ENCODE measurements at places on chromosomes 2 and 18.

GRCh38 chr18:36564841-36565240 lies 264.0 kb downstream of the TPGS2 start:
- no peak for DNase-seq

- DNase-seq: no peak
These were observed 371.3 kb upstream of the HS6ST1 start for GRCh38 chr2:128689971-128690370.

DNA sequence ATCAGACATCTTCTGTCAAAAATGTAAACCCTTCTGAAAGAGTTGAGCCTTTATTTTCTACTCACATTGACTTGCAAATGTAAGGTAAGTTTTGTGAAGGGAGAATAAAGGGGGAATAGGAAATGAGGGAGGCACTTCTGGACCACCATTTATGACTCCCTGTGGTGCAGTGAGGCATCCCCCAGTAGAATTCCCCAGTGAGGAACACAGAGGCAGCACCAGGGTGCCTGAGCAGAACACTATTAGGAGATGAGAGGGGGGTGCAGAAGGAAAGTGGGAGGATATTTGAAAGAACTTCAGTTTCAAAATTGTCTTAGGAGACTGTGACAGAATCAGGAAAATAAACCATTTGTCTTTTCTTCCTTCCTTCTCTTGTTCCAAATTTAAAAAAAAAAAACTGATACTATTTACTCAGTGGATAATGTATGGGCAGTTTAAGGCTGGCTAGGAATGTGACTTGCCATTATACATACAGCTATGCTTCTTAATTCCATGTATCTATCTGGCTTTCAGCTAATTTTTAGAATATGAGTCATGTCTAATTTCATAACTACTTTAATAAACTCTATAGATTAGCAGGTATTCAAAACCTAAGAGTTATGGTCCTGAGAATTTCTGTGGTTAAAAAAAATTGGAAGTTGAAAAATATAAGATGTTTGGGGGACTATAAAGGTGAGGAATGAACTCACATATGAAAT lies 478.1 kb upstream of the CHAC2 start:
- DNase-seq: no peak

DNA sequence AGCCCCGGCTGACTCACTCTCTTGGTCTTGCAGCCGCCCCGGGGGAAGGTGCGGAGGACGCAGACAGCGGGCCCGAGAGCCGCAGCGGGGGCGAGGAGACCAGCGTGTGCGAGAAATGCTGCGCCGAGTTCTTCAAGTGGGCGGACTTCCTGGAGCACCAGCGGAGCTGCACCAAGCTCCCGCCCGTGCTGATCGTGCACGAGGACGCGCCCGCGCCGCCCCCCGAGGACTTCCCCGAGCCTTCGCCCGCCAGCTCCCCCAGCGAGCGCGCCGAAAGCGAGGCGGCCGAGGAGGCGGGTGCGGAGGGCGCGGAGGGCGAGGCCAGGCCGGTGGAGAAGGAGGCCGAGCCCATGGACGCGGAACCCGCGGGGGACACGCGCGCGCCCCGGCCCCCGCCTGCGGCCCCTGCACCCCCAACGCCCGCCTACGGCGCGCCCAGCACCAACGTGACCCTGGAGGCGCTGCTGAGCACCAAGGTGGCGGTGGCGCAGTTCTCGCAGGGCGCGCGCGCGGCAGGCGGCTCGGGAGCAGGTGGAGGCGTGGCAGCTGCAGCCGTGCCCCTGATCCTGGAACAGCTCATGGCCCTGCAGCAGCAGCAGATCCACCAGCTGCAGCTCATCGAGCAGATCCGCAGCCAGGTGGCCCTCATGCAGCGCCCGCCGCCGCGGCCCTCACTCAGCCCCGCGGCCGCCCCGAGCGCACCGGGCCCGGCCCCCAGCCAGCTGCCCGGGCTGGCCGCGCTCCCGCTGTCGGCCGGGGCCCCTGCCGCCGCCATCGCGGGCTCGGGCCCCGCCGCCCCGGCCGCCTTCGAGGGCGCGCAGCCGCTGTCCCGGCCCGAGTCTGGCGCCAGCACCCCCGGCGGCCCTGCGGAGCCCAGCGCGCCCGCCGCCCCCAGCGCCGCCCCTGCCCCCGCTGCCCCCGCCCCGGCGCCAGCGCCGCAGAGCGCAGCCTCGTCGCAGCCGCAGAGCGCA lies 12.7 kb downstream of the SALL3 start:
- DNase-seq: no peak

GRCh38 chr2:233832869-233833311 lies 21.4 kb downstream of the HJURP start:
- no peak for DNase-seq

Measured in dorsolateral prefrontal cortex (tissue), 122 donors.